ENCODE measurements at places on chromosomes 13 and 19.

DNA sequence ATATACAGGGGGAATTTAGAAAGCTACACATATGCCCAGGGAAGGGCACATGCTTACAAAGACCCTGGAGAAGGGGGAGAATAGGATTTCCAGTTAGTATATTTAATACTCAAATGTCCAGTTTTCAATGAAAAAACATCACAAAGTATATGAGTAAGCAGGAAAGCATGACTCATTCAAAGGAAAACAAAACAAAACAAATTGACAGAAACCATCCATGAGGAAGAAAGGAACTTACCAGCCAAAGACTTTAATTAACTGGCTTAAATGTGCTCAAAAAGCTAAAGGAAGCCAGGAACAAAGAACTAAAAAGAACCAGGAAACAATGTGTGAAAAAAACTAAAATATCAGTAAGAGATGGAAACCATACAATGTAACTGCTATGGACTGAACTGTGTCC, 716.2 kb upstream of the ARGLU1 start:
- DNase-seq, result no peak

DNA sequence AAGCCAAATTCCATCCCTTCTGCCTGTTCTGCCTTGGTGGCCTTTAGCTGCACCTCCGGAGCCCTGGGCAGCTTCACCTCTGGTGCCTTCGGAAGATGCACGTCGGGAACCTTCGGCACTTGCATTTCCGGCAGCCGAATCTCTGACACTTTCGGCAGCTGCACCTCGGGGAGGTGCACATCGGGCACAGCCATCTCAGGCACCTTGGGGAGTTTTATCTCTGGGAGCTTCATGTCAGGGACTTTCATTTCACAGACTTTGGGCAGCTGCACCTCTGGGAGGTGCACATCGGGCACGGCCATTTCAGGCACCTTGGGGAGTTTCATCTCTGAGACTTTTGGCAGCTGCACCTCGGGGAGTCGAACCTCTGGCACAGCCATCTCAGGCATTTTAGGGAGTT, 6.0 kb upstream of the HIPK4 start:
- no peak for DNase-seq

DNA sequence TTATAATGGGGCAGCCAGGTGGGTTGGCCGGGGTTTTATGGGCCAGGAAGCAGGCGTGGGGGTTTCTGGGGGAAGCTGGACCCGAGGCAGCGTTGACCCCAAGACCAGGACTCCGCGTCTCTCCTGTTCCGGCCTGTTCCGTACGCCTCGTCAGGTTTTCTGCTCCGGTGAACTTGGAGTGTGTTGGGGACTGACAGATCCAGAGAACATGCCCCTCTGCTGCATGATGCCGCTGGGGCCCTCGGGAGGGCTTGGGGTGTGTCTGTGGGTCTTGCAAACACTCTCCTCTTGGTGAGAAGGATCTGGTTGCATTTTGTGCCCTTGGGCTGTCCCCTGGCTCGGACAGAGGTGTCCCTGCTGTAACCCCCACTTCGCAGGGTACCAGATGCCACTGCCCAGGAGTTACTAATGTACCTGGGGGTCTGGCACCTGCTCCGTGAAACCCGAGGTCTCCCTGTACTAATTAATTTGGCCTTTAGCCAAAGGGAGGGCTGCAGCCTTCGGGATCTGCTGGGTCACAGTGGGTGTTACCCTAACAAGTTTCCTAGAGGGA, 15.6 kb downstream of the KDM4B start:
- no peak for DNase-seq

DNA sequence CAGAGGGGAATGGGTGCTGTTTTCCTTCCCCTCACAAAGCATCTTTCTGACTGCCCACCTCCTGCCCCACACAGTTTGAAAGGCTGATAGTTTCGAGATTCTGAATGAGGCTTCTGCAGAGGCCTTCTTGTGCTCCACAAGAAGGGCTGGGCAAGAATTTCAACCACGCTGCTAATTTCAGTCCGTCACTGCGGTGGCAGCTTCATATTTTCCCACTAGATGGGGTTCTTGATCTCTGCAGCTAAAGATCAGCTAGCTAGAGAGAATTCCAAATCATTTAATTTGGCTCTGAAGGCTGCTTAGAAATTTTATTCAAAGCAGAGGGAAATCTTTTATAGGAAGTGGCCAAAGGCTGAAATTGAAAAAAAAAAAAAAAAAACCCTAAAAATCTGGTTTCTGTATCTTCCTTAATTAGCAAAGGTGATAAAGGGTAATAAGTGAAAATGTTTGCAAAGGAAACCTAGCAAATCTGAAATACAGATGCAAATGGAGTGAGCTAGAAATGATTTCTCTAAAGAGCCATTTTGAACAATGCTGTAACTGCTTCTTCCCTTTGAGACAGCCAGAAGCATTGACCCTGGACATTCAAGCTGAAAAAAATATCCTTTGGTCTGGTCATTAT, 38.0 kb upstream of the C13orf42 start:
- DNase-seq, result no peak

GRCh38 chr13:42992764-42993122, 702 bp upstream of the EPSTI1 start:
- no peak for DNase-seq
